HuH-7 (cell line): ENCODE measurements at places on chromosomes 16 and 17.

DNA sequence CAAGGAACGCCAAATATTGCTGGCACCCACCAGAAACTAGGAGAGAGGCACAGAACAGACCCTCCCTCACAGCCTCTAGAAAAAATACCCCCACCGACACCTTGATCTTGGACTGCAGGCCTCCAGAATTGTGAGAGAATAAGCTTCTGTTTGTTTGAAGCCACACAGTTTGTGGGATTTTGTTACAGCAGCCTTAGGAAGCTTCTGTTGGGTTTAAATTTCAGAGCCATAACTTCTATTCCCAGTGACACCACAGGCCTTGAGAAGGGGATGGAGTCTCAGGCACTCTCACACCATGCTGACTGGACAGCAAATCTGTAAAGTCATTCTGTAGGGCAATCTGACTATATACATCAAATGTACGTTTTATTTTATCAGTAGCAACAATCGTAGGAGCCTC lies 38.6 kb downstream of the RNF112 start:
- DNase-seq = no peak

DNA sequence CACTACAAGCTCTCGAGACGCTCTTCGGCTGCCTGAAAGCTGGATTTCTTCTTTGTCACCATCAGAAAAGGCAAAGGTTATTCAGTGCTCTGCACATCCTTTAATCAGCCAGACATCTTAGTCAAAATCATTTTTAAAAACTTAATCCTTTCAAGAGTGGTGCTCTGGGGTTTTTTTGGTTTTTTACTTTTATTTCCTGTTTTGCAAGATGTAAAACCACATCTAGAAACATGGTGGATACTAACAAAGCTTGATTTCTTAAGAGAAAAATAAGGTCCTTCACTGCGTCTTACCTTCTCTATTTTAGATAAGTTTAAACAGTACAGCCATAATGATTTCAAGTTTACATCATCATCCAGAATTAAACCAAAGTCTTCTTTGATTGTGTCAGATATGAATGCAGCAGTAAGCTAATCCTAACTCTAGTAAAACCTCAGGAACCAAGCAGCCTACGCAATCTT lies 6.3 kb downstream of the ANKRD11 start:
- DNase-seq = no peak

GRCh38 chr17:78828470-78829185 lies 12.0 kb downstream of the USP36 start:
- peak; percentile 48 for DNase-seq

DNA sequence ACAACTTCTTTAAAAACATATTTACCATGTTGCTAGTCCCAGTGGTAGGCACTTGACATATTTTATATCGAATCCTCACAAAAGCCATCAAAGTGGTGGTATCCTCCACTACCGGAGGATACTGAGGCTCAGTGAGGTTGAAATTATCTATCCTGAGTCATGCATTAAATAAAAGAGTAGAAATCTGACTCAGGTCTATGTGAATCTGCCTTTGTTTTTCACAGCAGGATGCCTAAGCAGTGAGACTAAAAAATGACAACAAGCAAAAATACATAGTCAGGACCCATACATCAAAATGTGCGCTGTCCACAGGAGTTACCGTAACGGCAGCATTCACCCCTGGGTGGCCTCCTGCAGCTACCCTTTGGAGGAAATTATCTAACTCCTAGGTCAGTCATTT lies 17.7 kb downstream of the BRD7 start:
- DNase-seq = no peak

DNA sequence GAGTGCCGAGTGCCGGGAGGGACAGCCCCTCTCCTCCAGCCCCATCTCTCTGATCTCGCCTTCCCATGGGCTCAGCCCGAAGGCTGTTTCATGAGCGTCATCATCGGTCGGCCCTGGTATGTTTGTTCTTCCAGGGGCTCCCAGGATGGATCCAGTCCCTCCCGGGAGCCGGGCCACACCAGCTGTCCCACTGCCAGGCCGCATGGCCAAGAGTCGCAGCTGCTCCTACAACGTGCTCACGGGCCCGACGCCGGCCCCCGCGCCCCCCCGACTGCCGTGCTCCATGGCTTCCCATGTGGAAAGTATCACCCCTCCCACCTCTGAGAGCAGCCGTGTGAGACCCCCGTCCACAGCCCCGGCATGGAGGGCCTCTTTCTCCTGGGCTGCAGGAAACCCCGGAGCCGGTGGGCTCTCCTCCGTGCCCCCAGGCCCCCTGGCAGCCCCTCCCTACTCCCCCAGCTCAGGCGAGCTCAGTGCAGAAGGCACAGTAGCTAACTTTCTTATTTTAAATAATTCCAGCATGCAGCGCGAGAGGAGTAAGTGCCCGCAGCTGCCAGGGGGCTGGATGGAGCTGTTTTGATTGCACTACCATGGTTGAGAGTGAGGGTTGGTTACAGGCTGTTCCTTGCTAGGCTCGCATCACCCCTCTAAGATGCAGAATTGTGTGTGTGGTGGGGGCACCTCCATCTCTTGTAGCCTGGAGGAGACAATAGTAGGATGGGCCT lies 26.6 kb upstream of the GSE1 start:
- DNase-seq = no peak

GRCh38 chr16:55734665-55735064 lies 78.9 kb downstream of the SLC6A2 start:
- DNase-seq = no peak

GRCh38 chr17:61574542-61575351 lies 16.3 kb downstream of the NACA2 start:
- peak; percentile 55 for DNase-seq

DNA sequence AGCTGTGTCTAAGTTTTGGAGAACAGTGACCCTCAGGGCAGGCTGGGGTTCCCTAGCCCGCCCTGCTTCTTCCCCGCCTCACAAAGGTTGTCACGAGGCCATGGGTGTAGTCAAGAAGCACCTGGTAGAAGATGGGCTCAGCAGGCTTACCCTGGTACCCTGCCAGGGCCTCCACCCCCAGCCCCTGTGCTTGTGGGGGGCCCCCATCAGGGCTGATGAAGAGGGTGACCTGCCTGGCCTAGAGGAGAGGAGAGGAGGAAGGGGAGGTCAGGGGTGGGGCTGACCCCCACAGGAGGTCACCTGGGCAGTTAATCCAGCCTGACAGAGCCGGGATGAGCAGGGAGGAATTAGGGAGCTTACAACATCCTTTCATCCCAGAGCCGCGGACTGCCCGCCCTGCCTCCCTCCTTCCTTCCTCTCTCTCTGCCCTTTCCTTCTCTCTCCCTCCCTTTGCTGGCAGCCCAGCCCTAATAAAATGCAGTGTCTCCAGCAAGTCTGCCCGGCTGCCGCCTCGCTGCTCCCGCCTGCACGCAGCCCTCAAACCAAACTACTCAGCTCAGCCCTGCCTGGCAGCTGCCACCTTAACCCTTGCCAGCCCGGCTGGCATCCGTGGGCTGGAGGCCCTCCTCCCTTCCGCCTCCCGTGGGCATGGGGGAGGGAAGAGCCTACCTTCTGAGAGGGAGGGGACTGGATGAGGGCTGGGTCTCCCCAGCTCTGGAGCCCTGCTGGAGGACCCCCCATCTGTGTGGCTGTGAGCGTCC lies 7.2 kb downstream of the DLX3 start:
- DNase-seq = no peak

DNA sequence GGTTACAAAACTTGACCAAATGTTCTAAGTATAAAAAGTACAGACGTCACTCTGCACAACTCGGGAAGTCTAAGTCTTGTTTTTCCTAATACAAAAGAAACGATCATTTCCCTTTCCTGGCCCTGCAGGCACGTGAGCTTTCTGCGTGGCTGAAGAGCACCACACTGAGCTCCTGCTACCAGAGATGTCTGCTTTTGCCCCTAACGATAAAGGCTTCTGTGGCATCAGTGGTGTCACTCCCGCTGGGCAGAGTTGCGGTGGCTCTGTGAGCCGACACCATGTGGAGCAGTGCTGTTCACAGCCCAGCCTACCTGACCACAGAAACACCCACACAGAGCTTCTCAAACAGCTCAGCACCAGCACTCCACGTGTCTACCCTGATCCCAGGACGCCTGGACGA lies 20.5 kb downstream of the EMC8 start:
- DNase-seq = no peak

GRCh38 chr17:45895304-45895968 lies 1.1 kb downstream of the MAPT start:
- peak; percentile 46 for DNase-seq

- no peak for DNase-seq
Observed at GRCh38 chr17:80920441-80920840, 71.2 kb upstream of the CHMP6 start.

DNA sequence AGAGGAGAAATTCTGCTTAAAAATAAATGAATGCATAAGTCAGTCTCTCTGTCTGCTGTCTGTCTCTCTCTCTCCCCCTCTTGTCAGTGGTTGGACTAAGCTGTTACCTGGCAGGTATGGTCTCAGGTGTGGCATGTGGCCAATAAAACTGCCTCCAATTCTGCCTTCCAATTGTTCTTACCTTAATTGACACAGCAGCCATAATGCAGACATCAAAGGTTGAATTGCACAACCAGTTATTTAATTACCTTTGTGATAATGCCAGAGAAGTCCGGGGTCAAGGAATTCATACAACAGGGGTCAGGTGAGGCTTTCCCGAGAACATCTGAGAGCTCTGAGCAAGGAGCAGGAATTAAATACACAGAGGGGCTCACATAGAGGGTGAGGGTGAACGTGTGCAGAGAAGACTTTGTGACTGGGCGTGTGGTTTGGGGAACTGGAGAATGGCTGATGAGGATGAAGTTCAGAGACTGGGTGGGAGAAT lies 78.8 kb upstream of the CDYL2 start:
- DNase-seq = peak; percentile 39

DNA sequence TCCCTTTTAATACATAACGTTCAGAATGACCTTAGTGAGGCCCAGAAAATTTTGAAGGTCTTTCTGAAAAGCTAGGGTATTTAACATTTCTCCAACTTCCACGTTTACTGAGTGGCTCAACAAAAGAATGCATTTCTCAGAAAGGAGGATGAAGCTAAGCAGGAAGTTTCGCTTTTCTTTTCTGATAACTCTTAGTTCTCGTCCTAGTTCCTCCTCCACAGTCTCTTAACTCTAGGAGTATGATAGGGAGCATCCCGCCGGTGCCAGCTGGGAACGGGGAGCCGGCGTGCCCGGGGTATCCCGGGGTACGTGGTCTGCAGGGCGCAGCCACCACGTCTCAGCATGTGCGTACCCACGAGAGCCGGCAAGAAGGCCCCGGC lies 363 bp downstream of the KARS1 start:
- no peak for DNase-seq

GRCh38 chr17:49520386-49521087 lies 25.4 kb downstream of the NGFR start:
- no peak for DNase-seq
